T-helper 1 cell (primary cell): ENCODE measurements at places on chromosomes 3 and 15.

GRCh38 chr15:83815506-83815905, 161.6 kb downstream of the ADAMTSL3 start:
- no peak for DNase-seq

DNA sequence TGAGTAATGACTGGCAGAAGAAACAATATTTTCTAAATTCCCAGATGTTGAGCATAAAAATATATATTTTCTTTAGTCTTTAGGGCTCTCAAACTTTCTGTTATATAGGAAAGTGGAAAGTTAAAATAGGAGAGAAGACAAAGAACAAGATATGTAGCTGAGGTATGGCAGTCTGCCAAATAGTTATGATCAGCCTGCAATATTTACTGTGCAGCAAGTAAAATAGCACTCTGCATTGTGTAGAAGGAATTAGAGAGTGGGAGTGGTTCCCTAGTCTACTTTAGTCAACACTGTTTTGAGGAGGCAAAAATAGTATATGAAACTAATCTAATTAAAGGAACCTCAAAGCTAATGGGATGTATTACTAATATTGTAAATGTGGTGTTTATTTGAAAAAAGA, 978.1 kb upstream of the ALCAM start:
- DNase-seq = no peak

DNA sequence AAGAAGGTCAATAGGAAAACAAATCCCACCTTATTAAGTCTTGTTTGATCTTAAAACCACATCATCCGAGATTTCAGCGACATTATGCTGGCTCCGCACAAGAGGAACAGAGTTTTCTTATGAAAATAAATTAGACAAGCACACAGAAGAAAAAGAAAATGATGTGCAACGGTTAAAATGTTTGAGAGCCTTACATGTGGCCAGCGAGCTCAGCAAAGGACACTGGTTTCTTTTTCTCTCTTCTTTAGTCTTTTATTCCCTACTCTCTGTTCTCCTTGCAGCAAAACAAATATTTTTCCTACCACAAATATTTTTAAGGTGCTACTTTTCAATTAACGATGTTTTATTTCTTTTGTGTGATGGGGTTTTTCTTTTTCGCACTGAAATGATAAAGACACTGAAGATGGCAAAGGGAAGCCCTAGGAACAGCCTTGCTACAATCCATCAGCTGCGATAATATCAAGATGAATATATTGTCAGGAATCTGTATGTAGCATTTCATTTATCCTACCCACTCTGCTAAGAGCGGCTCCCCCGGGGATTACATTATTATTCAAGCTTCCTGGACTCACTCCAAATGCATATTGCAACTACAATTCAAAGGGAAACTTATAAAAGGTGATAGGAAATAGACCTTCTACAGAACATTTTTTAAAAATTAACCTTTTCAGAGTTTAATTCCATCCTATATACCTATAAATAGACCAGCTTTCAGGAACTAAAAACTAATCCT, 72.9 kb downstream of the ANXA2 start:
- DNase-seq = no peak

DNA sequence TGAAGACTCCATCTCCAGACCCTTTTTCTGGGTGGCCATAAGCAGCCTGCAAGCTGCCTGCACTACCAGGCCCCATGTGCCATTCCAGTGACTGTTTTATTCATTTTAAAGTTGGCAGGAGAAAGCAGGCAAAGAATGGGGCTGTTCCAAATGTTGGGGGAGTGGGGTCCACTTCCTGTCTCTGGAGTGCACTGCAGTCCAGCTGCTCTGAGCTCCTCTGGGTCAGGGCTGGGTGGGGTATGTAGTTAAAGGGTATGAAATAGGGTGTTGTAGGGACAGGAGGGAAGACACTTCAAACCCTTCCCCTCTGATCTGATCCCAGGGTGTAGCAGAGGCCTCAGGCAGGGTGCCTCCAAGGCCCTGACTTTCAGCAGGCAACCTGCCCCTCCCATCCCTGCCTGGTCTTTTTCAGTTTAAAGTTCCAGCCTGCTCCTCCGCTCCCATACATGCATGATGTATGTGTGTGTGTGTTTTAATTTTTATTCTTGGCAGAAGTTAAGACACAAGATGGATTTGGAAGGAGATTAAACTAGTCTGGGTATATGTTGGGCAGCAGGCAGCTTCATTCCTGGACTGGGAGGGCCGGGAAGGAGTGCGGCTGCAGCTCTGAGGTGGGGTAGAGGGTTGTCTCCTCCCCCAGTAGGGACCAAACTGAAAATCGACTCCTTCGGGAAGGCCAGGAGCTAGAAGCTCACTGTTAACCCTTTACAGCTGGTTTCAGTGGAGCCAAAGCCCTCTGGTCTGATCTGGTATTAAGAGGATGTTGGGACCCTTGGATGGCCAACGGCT, 17.3 kb downstream of the BOC start:
- DNase-seq = no peak

DNA sequence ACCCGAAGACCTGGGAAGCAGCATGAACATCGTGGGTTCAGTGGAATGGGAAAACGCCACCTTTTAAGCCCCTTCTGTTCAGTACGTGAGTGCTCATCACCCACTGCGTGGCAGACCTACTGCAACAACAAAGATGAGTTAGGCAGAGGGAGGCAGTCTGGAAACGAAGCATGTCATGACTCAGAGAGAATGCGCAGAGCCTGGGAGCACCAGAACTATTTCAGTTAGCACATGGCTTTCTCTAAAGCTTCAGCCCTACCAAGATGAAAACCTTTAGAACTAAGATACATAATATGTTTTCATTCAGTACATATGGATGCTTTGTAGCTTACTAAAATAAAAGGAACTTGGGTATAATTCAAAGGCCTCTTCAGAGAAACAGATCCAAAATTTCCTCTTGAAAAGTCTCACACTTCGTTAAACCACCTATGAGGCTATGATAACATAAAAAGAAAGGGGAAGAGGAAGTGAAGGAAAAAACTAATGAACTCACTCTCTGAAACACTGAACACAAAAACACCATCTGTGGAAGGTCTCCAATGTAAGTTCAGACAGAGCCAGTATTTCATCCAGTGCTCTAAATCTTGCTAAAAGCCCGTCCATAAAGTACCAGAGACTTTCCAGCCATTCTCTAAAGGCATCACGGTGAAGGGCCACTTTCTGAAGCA, 140.1 kb downstream of the OCA2 start:
- no peak for DNase-seq

GRCh38 chr3:161295325-161295724, 74.2 kb downstream of the NMD3 start:
- DNase-seq = no peak

GRCh38 chr15:66092053-66093016, 161.2 kb downstream of the MEGF11 start:
- no peak for DNase-seq

- DNase-seq = no peak
Observed at GRCh38 chr3:98388147-98388546, 2.3 kb upstream of the OR5K3 start.

DNA sequence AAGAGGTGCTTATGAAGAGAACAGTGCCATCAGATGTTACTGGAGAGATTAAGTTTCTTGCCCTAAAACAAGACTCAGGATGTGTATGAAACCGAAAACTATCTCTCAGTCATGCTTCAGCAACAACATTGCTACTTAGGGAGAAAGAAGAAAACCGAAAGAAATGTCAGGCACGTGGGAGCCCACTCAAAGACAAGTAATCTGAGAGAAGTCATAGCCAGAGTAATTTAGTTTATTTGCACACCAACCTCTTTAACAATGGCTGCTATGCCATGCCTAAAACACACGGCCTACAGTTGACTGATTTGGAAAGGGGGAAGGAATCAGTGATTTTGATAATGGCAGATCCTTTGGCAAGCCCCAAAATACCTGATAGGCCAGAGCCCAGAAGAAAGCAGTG, 162.9 kb downstream of the TIGIT start:
- no peak for DNase-seq

GRCh38 chr15:75170711-75171341, 30.9 kb upstream of the C15orf39 start:
- DNase-seq = no peak

DNA sequence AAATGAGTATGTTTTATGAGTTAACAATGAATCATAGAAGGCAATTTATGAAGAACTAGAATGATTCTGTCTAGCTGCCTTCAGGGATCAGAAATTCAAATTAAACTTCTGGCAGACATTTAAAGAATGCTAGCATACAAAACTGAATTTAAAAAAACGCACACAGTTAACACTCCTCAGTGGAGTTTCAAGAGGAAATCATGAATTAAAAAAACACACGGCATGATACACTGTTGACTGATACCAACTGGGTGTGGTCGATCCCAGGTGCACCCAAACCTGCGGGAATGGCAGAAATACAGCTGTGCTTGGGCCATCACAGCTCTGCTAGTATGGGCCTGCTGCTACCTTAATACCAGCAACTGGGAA, 526.0 kb downstream of the FOXP1 start:
- peak; percentile 19 for DNase-seq

- no peak for DNase-seq
Observed at GRCh38 chr3:38696034-38696433, 46.5 kb upstream of the SCN5A start.

- DNase-seq = no peak
Observed at GRCh38 chr3:121574449-121574848, 6.7 kb downstream of the ARGFX start.

DNA sequence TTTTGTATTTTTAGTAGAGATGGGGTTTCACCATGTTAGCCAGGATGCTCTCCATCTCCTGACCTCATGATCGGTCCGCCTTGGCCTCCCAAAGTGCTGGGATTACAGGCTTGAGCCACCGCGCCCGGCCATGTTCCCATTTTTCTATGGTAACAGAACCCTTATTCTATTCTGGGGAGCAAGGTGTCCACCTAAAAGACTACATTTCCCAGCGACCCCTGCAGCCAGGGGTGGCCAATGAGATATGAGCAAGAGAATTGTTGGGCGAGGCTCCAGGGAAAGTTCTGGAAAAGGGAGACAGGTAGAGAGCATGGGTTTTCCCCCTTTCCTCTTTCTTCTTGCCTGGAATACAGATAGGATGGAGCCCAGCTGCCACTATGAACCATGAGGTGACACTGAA, 96.9 kb downstream of the LINGO1 start:
- DNase-seq = no peak

DNA sequence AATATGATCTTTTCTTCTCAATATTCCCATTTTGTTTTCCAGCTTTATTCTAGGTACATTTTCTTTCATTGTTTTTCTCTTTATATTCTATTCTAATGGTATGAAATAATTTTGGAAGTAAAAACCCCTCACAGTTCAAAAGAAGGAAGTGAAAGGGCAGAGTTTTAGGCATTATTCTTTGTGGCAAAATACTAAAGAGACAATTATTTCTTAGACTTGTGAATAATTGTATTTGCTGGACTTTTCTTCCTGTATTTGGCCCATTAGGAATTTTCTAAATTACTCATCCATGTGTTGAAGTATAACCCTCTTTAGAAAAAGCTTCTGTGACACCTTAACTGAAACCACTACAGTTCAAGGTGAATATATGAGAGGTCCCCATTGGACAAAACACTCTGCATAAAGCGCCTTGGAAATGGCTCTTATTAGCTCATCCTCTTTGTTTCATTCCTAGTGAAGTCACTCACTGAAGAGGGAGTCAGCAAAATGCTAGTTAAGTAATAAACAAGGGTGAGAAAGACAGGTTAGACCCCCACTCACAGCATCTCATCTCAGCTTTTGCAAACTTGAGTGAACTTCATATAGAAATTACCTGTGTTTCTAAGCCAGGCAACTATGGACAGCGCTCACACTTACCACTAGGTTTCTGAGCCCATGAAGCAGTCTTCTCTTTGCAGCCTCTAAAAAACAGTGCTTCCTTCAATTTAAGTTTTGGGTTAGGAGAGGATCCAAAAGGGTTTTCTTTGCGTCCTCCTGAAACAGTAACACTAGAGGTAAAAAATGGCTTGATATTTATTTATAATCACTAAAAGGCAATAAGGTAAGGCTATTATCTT, 327.5 kb downstream of the ARPP21 start:
- no peak for DNase-seq

DNA sequence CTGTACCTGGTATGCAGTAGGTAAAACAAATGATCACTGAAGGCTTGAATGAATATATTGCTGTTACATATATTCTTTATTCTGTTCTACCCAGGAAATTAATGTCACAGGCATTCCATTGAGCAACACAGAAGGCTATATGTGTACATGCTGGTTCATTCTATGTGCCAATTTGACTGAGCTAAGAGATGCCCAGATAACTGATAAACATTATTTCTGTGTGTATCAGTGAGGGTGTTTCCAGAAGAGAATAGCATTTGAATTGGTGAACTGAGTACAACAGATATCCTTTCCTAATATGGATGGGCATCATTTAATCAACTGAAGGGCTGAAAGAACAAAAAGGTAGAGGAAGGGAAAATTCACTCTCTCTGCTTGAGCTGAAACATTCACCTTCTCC, 886.8 kb downstream of the FHIT start:
- no peak for DNase-seq

DNA sequence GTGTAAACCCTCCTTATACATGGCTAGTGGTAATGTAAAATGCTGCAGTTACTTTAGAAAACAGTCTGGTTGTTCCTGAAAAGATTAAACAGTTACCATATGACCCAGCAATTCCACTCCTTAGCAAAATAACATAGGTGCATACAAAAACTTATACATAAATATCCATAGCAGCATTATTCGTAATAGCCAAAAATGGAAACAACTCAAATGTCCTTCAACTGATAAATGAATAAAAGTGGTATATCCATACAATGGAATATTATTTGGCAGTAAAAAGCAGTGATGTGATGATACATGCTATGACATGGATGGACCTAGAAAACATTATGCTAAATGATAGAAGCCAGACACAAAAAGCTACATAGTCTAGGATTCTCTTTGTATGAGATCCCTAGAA, 31.6 kb upstream of the SIN3A start:
- DNase-seq = no peak

DNA sequence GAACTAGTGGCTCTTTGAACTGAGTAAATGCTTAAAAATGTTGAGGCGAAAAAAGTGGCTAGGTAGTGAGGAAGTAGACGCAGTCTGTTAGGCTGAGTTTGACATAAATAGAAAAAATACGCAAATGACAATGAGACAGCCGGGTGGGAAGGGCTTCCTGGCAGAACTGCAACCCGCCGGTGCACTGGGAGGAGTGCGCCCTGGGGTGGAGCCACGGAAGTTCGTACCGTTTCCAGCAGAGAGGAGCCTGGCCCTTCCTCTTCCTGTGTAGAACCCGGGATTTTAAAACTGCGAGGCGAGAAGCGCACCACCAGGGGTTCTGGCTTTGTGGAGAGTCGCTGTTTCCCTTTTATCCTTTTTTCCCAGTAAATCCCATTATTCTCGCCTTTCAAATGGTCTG, 602.6 kb downstream of the PYDC2 start:
- DNase-seq = no peak

GRCh38 chr3:141302364-141303141, 65.8 kb upstream of the ZBTB38 start:
- DNase-seq = no peak

GRCh38 chr15:69679623-69680228, 227.1 kb downstream of the RPLP1 start:
- peak; percentile 52 for DNase-seq

GRCh38 chr15:51731549-51732267, 5.7 kb downstream of the LYSMD2 start:
- DNase-seq = peak; percentile 62

- DNase-seq = no peak
Observed at GRCh38 chr3:194078045-194078821, 57.7 kb upstream of the HES1 start.

GRCh38 chr3:182491577-182491976, 301.7 kb upstream of the ATP11B start:
- no peak for DNase-seq
